ENCODE measurements at places on chromosomes 4 and X.

DNA sequence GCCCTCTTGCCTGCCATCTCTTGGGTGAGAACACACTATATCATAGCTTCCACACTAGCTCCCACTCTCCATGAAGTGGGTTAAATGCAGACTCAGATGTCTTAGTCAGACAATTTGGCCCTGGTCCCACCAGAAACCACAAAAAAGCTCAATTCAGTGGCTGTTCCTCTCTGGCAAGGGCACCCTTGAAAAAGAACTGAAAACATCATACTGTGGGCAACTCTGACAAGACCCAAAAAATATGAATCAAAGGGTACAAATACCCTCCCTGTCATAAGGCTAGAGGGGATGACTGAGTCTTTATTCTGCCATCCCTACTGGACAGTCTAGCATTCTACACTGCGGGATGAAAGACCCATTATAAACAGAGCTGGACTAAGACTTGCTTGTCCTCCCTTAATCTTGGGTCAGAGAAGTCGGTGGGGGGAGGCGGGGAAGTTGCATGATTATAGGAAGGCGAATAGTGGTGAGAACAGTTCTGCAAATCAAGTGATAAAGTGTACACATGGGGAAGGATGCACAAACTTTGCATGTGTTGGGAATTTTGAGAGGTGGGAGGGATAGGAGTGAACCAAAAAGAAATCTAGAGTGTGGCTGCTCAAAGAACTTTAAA is 172.1 kb downstream of the OPHN1 start:
- no peak for DNase-seq

DNA sequence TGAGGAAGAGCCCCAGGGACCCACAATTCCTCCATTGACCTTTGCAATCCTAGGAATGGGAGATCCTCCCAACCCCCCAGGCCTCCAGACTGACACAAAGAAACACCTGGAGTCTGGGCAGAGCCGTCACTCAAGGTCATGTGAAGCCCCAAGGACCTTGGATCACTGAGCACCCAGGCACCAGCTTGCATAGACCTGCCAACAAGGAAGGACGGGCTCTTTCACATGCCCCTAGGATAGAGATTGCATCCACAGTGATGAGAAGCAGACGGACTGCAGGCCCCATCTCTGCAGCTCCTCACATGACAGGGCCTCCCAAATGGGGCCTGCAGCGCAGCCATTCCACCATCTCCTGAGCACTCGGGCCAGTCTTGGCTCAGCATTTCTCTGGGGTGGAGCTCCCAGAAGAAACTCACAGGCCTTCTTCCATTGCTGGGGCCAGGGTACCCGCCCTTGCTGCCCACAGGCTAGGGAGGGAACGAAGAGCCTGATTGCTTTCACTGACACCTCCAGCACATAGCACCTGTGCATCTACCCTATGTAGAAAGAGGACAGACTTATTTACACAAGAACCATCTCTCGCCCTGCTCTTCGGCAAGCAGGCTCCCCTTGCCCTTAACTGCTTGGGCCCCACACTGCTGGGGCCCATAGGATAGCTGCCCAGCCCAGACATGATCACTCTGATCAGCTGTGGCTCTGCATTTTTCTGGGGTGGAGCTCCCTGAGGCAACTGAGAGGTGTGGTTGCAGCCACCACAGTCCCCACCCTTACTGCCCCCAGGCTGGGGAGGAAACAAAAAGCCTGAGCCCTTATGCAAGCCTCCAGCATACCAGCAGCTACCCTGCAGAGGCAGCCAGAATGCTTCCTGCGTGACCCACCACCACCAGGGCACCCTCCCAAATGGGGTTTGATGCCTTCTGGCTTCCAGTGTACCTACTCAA is 185.7 kb upstream of the ZCCHC13 start:
- DNase-seq = no peak

- DNase-seq = no peak
Observed at GRCh38 chr4:41639291-41639690, 101.3 kb downstream of the LIMCH1 start.

DNA sequence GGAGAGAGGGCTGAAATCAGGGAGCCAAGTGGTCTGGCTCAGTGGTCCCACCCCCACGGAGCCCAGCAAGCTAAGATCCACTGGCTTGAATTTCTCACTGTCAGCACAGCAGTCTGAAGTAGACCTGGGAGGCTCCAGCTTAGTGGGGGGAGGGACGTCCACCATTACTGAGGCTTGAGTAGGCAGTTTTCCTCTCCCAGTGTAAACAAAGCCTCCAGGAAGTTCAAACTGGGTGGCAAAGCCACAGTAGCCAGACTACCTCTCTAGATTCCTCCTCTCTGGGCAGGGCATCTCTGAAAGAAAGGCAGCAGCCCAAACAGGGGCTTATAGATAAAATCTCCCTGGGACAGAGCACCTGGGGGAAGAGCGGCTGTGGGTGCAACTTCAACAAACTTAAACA is 88.1 kb downstream of the NPFFR2 start:
- no peak for DNase-seq

GRCh38 chrX:155237719-155238118 is 21.5 kb downstream of the VBP1 start:
- DNase-seq = no peak

- no peak for DNase-seq
Observed at GRCh38 chr4:174377613-174378012, 93.9 kb downstream of the CEP44 start.

DNA sequence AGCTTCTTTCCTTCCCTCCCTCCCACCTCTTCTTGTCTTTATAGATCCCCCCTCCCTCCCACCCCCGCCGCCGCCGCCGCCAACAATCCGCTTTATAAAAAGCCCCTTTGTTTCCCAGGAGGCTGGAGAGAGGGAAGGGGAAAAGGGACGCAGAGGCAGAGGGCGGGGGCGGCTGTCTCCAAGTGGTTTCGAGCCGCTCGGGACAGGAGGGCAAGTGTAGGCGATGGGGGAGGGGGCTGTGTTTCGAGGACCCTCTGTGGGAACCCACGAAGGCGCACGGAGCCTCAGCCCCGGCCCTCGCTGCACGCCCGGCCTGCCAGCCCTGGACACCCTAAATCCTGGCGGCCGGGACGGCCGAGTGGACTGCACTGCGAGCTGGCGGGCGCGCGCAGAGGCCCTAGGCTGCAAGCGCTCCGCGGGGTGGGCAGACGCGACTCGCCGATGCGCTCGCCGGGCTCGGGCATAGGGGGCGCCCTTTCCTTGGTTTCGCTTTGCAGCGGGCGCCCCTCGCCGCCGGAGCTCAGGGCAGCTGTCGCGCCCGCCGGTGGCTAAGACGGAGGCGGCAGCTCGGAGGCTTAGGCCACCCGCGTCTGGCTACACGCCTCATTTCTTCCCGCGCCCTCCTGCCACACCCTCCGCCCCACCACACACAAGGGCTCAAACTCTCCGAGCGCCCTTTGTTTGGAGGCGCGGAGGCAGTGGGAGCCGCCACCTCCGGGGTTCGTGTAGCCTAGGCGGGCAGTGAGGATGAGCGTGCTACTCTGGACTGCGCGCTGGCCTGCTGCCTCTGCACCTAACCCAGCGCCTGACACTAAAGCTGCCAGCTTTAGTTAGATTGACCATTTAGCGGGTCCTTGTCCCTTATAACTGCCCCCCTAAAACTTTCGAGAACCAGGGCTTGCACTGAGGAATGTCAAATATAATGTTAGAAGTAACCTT is 2.2 kb downstream of the MAMLD1 start:
- no peak for DNase-seq

GRCh38 chrX:19225909-19226308 is 103.6 kb upstream of the ADGRG2 start:
- no peak for DNase-seq

- DNase-seq = no peak
Observed at GRCh38 chrX:140440876-140441275, 64.0 kb downstream of the SOX3 start.

DNA sequence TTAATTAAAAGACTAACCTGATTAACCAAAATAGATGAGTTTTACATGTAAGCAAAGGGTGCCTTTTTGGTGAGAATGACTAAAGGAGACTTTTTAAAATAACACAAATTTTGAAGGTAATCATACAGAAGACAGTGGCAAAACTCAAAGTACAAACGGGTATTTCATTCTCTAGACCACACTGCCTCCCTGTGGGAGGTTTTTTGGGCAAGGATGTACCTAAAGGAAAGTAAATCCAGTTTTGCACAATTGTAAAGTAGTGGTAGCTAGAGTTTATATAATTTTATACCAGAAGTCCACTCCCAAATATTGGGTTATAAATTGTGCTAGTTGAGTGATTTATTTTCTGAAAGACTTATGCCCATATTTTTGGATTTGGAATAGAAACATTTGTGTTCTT is 201.0 kb downstream of the PAPSS1 start:
- DNase-seq = no peak

DNA sequence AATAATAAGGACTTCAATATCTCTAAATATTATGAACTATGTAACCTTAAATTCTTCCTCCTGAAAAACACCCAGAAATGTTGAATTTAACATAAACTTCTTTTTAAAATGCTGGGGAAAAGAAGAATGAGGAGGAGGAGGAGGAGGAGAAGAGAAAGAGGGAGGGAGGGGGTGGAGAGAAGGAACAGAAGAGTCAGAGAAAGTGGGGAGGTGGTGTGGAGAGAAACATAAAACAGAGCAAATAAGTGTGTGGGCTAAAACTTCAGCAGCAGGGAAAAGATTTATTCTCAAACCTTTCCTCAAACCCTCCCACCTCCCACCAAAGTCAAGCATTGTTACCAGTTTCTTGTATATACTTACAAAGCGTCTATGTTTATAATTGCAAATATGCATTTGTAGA is 34.7 kb upstream of the SEC24B start:
- DNase-seq = no peak

DNA sequence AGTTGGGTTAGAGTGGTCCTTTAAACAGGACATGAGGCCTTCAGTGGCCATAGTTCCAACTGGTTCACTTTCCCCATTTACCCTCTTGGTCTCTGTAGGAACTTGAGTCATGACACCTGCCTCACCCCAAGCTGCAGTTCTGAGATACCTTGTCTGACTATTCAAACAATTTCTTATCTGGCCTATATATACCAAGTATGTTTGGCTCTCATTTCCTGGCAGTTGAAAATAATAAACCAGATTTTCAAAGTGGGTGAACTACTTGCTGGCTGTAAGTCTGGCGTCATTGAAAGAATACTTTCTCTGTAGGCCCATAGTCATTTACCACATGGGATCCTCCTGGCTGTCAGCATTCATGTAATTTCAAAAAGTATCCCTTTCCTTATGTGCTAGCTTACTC is 228.8 kb downstream of the SHROOM3 start:
- no peak for DNase-seq

GRCh38 chr4:167730769-167731168 is 361.6 kb upstream of the ANXA10 start:
- no peak for DNase-seq

- no peak for DNase-seq
Observed at GRCh38 chr4:10643600-10644425, 40.8 kb downstream of the CLNK start.

DNA sequence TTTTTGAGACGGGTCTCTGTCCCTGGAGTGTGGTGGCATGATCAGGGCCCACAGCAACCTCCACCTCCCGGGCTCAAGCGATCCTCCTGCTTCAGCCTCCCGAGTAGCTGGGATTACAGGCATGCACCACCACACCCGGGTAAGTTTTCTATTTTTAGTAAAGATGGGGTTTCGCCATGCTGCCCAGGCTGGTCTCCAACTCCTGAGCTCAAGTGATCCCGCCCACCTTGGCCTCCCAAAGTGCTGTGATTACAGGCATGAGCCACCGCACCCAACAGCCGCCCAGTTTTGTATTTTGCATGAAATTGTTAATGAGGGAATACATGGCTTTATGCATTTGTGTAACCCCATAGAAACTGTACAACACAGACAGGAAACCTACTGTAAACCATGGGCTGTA is 2.8 kb upstream of the ARHGAP4 start:
- no peak for DNase-seq

DNA sequence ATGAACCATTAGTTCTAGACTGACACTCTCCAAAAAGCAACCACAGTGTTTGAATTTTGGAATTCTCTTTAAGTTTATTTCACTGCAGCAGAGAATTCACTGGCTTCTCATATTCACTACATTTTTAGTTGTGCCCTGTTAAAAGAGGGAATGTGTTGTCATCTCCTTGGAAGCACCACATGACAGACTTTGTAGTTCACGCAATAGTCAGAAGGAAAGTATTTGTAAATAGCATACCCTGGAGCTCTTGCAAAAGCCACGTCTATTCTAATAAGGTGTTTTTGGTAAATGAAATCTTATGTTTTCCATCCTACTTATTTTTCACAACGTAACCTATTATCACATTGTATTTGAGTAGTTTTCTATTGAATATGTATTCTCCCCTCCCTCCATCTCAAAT is 25.8 kb downstream of the DOCK11 start:
- no peak for DNase-seq

DNA sequence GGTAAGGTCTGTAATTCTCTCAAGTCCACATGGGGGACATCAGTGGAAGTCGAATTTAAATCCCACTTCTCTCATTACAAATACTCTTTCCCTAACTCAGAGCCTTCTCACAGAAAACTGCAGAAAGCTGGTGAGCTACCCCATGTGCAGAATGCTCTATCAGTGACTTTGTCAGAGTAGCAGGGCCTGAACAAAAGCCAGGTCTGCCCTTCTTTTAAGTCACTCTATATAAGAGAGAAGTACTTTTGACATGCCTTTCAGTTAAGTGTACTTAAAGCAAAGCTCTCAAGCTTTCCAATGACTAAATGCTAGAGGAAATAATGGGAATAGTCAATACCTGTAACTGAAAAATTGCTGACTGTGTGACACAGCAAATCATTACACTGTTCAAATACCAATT is 323.1 kb downstream of the KCNIP4 start:
- DNase-seq = no peak

- DNase-seq = no peak
Observed at GRCh38 chr4:189162073-189162789, 778.4 kb upstream of the FRG1 start.

DNA sequence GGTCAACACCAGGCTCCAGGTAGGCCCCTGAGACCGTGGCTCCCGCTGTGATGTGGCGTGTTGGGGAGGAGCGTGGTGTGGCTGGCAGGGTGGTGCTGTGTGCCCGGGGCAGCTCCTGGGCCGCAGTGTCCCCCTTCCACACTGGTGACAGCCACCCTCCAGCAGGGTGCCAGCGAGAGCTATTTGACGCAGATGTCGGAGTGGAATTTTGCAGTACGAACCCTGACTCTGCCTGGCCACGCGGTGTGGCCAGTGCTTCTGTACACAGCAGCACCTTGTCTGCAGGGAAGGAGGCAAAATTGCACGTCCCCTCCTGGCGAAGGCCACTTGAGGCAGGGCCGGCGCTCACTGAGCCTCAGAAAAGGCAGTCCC is 53.2 kb downstream of the CPZ start:
- DNase-seq = no peak

GRCh38 chr4:27327421-27328181 is 467.0 kb downstream of the STIM2 start:
- no peak for DNase-seq

DNA sequence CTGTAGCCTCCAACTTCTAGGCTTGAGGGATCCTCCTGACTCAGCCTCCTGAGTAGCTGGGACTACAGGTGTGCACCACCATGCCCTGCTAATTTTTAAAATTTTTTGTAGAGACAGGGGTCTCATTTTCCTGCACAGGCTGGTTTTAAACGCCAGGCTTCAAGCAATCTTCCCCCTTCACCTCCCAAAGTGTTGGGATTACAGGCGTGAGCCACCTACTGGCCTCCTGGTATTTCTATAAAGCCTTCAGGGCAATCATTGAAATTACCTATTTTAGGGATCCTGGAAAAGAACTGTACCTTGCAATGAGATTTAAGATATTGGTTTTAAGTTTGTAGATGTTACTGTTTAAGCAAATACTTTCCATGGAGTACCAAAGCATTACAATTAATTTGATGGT is 13.5 kb upstream of the PLS3 start:
- no peak for DNase-seq

All from cortex of kidney (tissue), 1 donor.